Cardiac muscle cell (in vitro differentiated cells and primary cell): ENCODE measurements at places on chromosomes 2 and 18. TPM values are rescaled to one million over a fixed set of nuclear protein-coding genes. Genes with fewer than 3 reads are reported as not detected.

The CFAP53 gene
- 1.0 and 1.6 TPM in 2 replicates for polyA plus RNA-seq

The RUFY4 gene
- polyA plus RNA-seq: not detected in 2 replicates

The CERKL gene
- 0.06 and 0.30 TPM in 2 replicates for polyA plus RNA-seq

The HES6 gene
- 6.6 and 11.2 TPM in 2 replicates for polyA plus RNA-seq

The SOCS6 gene
- polyA plus RNA-seq: 11.0 and 17.5 TPM in 2 replicates

The QPCT gene
- not detected in 2 replicates for polyA plus RNA-seq

The MTX2 gene
- 107 and 124 TPM in 2 replicates for polyA plus RNA-seq

The SCYGR1 gene
- not detected in 2 replicates for polyA plus RNA-seq

The ZNF397 gene
- polyA plus RNA-seq: 8.8 and 10.2 TPM in 2 replicates
